Stimulated activated CD4-positive, alpha-beta T cell treated with anti-CD3 and anti-CD28 coated beads, Interleukin-1b, Interleukin-23, amount 100 ng/mL, for 1 hour (primary cell): ENCODE measurements at places on chromosomes 1 and 21.

GRCh38 chr1:37461698-37462436 lies 12.5 kb upstream of the ZC3H12A start:
- DNase-seq, result no peak

GRCh38 chr21:41602531-41602930 lies 94.6 kb upstream of the TMPRSS2 start:
- no peak for DNase-seq

DNA sequence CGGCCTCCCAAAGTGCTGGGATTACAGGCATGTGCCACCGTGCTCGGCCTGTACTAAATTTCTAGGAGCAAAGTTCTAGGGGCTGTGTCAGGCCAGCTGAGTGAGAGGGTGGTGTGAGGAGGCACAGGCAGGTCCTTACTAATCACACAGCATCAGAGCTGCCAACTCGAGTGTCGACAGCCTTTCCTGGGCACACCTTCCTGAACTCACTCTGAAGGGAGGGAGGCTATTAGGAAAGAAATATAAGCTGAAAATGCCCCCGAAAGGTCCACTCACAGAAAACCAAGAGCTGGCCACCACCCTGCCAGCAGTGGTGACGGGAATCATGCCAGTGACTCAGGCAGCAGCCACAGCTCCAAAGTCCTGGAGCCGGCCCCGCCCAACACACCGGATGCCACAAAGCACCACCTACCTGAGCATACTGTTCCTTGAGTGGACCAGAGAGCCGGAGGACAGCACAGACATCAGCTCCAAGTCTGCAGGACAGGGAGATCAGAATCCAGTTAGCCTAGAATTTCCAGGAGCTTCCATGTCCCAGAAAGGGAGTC lies 4.5 kb downstream of the PMVK start:
- no peak for DNase-seq

DNA sequence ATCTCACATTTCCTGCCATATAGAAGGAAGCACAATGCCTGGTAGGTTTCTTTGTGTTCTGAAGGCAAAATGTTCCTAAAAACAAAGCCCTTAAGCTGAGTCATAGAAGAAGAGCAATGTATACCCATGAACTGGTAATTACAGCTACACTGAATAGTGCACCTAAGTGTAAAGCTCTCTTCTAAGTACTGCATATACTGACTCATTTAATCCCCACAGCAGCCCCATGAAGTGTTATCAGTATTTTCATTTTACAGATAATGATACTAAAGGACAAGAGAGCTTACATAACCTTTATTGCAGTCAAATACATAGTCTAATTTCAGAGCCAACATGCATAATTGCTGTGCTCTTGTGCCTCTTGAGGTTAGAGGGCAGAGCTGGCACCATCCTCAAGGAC lies 239.9 kb downstream of the DPYD start:
- no peak for DNase-seq

- no peak for DNase-seq
Measured at GRCh38 chr1:37064039-37064438, 29.7 kb upstream of the GRIK3 start.

- DNase-seq, result no peak
Measured at GRCh38 chr21:33546086-33546485, 3.2 kb downstream of the SON start.

DNA sequence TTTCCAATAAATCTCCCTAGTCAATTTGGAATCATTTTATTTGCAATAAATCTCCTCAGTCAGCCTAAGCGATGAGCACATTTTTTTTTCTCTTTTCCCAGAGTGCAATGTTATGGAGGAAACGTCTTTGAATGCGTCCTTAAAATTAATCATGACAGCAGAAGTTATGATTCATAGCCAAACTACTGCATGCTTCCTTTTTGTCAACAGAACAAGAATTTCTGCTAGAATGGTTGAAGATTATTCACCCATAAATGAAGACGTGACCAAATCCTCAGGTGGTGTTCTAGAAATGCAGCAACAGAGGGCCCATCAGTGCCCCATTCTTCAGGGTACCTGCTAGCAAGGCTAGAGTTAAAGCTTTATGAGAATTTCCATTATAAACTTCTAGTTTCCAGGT lies 407.9 kb upstream of the PKN2 start:
- DNase-seq, result no peak

GRCh38 chr1:221458447-221459156 lies 283.3 kb downstream of the DUSP10 start:
- DNase-seq, result no peak

DNA sequence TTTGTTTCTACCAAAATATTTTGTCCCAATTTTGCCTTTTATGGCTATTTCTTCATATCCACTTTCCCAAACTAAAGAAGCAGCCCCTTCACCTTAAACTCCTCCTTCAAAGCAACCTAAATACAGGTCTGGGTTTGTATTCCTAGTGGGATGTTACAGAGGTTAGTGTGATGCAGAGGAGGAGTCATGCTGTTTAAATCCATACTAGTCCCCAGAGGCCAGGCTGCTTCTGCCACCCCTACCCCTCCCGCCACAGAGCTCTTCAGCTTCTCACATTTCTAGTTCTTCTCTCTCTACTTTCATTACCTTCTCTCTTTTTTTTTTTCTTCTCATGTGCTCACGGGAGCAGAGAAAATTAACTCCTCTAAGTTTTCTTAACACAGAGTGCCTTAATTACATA lies 29.3 kb downstream of the SELL start:
- DNase-seq, result no peak

- no peak for DNase-seq
Measured at GRCh38 chr1:201585093-201585483, 46.2 kb downstream of the NAV1 start.

DNA sequence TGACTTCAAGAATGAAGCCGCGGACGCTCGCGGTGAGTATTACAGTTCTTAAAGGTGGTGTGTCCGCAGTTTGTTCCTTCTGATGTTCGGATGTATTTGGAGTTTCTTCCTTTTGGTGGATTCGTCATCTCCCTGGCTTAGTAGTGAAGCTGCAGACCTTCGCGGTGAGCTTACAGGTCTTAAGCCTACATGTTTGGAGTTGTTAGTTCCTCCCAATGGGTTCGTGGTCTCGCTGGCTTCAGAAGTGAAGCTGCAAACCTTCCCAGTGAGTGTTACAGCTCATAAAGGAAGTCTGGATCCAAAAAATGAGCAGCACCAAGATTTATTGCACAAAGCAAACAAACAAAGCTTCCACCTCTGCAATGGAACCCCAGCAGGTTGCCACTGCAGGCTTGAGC lies 14.7 kb downstream of the LDLRAD1 start:
- DNase-seq, result no peak

DNA sequence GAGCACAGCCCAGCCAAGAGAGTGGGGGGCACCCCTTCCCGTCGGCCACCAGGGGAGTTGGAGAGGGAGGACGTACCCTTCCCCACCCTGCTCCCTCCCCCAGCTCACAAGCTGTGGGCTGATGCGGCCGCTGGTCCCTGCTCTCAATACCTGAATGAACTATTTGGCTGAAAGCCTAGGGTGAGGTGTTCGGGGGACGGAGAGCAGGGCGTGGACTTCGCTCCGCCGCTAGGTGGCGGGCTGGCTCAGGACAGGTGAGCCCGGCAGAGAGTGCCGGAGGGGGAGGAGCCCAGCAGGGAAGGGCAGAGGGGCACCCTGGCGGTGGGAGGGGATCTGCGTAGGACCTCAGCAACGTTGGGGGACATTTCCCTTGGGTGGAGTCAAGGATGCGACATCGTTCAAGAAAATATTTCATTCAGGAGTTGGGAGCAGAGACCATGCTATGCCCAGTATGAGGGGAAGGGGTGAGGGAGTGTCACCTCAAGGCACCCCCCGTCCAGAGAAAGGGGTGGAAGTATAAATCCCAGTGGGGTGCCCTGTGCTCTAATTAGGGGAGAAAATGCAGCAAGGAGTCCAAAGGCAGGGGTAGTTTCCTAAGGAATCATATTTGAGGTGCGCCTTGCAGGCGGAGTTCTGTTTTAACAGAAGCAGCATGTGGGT lies 12.0 kb upstream of the RHBG start:
- no peak for DNase-seq

DNA sequence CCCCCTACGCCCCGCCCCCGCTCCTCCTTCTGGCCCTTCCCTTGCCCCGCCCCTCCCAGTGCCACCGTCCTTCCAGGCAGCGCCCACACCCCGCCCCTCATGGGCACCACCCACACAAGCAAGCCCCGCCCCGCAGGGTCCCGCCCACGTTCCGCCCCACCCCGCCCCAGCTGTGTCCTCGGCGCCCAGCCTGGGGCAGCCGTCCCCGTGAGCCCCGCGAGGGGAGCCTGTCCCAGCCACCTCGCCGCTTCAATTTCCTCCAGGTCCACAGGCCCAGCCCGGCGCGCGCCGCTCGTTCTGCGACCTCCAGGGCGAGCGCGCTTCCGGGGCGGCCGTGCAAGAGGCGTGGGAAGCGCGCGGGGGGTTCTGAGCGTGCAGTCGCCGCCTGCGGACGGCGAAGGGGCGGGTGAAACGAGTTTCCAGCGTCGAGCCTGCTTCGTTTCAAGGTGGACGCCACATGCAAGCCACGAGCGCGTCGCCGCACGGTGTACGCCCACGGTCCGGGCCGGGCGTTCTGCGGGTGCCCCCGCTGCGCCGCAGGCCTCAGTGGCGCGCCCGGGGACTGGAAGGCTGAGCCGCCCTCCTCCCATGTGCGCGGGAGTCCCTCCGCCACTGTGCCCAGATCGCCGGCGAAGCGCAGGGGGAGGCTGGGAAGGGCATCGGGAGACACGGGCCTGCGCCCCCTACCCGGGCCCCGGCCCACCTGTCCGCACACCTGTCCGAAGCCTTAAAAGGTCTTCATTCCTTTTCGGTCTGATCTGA lies 10.8 kb upstream of the FAAP20 start:
- DNase-seq, result peak; percentile 89

- no peak for DNase-seq
Measured at GRCh38 chr21:45030682-45031570, 43.5 kb upstream of the ADARB1 start.

GRCh38 chr1:234163267-234163919 lies 209.9 kb upstream of the COA6 start:
- no peak for DNase-seq

GRCh38 chr1:178576841-178577240 lies 63.9 kb downstream of the TEX35 start:
- no peak for DNase-seq
